Fibroblast of lung (primary cell): ENCODE measurements at places on chromosomes 13 and 19. TPM values are rescaled to one million over a fixed set of nuclear protein-coding genes. Genes with fewer than 3 reads are reported as not detected.

The SERP2 gene
- total RNA-seq = 9.2 and 15.5 TPM in 2 replicates

The GZMM gene
- 0.17 TPM in 1 of 2 replicates, not detected in the other for total RNA-seq

The ZNF627 gene
- total RNA-seq = 19.5 and 26.3 TPM in 2 replicates

The RFPL4A gene
- total RNA-seq = not detected in 2 replicates

The ADM5 gene
- 0.26 and 0.33 TPM in 2 replicates for total RNA-seq

The GPR12 gene
- total RNA-seq = not detected in 2 replicates

The POSTN gene
- total RNA-seq = 38.0 and 221 TPM in 2 replicates

The SLC25A30 gene
- total RNA-seq = 16.2 and 27.6 TPM in 2 replicates

The TTC9B gene
- not detected in 2 replicates for total RNA-seq

DNA sequence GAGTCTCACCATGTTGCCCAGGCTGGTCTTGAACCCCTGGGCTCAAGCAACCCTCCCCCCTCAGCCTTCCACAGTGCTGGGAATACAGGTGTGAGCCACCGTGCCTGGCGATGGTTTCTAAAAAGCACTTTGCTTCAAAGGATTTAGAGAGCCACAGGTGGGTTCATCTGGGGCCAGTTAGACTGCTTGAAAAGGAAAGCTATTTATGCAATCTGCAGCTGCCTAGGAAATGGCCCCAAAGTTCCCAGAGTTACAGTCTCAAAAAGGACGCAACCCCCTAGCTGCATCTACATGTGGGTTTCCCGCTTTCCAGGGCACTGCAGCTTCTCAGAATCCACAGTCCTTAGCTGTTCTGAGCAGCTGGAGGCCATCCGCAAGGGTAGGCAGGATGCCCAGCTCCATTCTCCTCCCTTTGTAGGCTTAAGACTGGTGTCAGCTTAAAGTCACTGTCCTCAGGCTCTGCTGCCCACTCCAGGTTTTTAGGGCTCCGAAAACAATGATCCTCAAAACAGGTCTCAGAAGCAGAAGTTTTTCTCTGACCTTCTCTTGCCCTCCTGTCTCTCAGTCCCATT lies 41.4 kb downstream of the ZNF823 start:
- DNase-seq = no peak

- no peak for DNase-seq
Measured at GRCh38 chr13:94412870-94413597, 66.4 kb downstream of the DCT start.

DNA sequence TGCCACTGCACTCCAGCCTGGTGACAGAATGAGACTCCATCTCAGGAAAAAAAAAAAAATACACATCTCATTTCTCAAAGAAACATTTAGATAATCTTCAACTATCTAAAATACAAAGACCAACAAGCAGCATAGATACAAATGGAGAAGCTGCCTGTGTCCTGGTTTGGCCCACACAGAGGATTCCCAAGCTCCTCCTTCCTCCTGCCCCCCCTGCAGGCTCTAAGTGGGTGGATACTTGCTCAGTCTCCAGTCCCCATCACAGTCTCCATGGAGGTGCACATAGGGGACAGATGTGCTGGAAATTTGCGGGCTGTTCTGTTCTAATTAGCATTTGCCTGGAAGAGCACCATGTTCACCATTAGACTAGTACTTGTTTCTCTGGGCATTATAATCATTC lies 59.9 kb downstream of the ABCC4 start:
- DNase-seq = no peak

- no peak for DNase-seq
Measured at GRCh38 chr13:96214824-96215445, 125.0 kb downstream of the HS6ST3 start.
